ENCODE measurements at places on chromosomes 3 and 15. TPM values are rescaled to one million over a fixed set of nuclear protein-coding genes. Genes with fewer than 3 reads are reported as not detected.
A peak's percentile ranks its signal among the peaks of the same experiment; 100 is the strongest.

DNA sequence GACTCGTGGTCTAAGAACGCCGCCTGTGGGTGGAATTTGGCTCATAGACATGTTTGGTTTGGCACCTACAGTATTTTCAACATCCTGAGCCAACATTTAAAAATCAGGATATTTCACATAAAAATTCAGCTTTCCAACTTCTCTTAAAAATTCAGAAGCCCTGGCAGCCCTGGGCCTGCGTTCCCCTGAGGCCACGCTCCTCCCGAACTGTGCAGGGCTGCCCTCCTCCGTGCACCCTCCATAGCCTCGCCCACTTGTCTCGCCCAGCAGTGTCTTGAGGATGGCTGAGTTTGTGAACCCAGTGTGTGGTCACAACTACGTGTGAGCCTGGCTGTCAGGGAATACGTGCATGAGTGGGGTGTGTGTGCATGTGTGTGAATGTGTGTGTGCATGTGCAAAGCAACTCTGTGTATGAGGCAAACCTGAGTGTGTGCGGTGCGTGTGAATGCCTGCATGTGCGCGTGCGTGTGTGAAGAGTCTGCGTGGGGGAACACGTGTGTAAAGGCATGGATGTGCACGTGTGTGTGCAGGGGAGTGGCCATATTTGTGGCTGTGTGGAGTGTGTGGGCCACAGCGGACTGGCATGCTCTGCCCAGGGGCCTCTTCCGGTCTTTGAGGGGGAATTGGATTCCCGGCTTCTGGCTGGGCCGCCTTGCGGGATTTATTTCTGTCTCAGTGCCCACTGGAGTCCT lies 30.9 kb downstream of the PTH1R start:
- DNase-seq = peak; percentile 84

DNA sequence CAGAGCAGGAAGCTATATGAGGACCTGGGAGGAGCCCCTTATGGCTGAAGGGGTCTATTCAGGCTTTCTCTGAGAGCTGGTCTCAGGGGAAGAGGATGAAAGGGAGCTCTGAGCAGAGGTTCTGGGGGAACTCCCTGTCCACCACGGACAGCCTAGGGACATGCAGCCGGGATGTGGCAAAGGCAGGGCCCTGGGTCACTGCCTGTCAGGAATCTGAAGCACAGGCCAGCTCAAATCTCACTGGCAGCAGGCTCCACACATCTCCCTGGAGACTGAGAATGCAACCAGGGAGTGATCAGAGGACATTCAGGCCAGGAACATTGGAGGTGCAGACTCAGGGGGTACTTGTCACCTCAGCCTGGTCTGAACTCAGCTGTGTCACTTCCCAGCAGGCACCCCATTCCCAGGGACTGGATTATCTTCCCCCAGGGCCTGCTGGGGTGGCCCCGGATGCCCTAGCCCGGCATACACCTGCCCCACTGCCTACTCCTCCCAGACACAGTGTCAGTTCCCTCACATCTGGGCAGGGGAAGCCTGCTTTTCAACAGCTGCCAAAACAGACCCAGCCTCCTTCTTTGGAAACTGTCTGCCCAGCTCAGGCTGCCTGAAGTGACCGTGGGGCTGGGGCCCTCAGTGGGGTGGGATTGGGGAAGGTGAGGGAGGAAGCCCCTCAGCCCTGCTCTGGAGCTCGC lies 18.3 kb upstream of the SEMA3F start:
- DNase-seq = no peak

DNA sequence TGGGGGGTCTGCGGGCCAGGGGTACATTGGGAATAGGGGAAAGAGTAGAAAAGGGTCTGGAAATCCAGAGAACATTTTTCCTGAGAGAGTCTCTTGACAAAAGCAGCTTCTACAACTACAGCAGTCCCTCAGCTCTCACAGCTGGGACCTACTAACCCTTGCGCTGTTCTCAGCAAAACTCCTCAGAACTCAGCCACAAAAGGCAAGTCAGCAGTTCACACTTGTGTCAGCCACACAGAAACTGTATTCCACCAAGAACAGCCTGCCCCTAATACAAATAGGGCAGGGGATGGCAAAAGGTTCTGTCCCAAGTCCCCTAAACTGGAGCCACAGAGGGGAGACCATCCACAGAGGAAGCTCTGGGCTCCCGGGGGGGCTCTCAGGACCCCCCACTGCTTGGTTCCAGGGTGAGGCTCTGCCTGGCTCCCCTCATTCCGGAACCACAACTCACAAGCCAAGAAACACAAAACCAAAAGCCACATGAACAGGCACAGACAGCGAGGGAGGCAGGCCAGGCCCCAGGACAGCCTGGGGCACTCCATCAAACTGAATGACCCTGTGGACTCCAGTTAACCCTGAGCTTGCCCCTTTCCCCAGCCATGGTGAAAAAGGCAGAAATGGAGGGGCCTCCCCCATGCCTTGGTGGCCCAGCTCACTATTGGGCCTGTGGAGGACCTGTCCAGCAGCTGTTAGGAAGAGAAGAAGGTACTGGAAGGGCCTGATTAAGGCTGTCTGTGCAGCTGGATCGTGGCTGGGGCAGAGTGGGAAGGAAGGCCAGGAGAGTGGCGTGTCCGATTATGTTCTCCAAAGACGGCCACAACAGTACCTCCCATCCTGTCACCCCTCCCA lies 162.0 kb downstream of the CHSY1 start:
- no peak for DNase-seq

DNA sequence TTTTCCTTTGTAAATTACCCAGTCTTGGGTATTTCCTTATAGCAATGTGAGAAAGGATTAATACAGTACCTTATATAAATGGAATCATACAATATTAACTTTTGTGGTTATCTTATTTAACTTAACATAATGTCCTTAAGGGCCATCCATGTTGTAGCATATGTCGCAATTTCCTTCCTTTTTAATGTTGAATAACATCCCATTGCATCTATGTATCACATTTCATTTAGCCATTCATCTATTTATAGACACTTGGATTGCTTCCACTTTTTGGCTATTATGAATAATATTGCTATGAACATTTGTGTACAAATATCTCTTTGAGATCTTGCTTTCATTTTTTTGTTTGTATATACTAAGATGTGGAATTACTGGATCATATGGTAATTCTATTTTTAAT lies 342.2 kb downstream of the PDCD6IP start:
- no peak for DNase-seq

The CX3CR1 gene
- not detected for polyA plus RNA-seq

The ESYT3 gene
- polyA plus RNA-seq = not detected

Measured in endothelial cell of umbilical vein (primary cell).